ENCODE measurements at places on chromosomes 2 and 18.
A peak's percentile ranks its signal among the peaks of the same experiment; 100 is the strongest.

DNA sequence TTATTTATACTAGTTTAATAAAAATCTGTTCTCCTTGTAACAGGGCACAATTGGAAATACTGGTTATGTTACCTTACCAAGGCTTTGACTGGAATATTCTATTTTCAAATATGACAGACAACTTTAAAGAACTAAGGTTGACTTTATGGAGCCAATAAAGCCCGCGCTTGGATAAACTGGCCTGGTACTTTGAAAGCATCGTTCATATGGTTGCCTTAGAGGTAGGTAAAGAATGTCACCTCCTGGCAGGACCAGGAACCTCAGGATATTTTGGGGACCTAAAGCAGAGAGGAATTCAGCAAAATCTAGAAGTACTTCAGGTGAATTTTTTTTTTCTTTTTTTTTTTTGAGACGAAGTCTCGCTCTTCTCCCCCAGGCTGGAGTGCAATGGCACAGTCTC, 71.2 kb upstream of the CREB1 start:
- no peak for DNase-seq

- no peak for DNase-seq
Measured at GRCh38 chr2:16005816-16006536, 65.6 kb downstream of the MYCN start.

GRCh38 chr2:31011587-31011986, 126.7 kb downstream of the GALNT14 start:
- DNase-seq, result no peak

DNA sequence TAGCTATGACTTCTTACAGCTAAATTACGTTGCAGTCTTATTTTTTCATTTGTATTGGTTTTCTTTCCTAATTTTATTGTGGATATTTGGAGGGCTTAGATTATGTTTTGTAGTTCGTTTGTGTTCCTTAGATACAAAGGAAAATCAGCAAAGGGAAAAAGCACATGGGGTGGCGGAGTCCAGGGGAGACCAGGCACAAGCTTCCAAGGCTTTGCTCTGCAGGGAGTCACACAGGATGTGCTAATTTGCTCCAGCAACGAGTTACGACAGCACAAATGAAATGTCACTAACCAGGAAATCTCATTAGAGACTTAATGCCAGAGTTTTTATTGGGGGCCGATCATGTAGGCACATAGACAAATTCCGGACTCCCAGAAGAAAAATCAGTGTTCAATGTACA, 60.5 kb upstream of the CABYR start:
- no peak for DNase-seq

- peak; percentile 6 for DNase-seq
Measured at GRCh38 chr2:201070948-201071478, 458 bp downstream of the HYCC2 start.

DNA sequence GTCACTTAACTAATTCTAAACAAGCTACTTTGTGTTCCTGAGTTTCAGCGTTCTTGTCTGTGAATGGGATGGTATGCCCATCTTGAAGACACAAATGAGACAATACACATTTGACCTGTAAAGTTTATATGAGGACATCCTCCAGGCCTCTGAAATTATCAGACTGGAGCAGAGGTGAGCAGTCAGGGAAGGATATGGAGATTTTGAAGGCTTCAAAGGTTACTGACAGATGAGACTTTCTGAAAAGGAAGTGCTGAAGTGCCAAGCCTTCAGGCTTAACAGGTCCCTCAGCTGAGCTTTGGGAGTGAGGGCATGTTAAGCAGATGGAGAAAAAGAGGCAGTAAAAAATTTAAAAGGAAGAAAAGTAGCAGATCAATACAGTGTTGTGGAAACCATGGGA, 110.9 kb upstream of the FOSL2 start:
- DNase-seq, result no peak

DNA sequence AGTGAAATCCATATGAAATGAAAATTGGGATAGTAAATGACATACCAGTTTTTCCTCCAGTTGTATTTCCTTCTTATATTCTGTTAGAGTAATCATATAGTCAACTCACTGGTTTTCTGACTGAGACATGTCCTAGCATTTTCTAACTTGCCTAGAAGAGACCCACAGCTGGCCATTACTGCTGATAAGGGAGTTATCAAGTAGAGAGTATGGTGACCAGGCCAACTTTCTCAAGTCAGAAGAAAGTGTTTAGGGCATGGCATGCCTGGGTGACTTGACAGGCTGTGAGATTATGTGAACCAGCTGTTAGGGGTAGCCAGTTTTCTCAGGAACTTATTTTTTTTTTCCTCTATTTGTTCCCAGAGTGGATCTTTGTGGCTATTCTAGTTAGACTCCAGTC, 81.2 kb downstream of the GPD2 start:
- no peak for DNase-seq

- DNase-seq, result peak; percentile 59
Measured at GRCh38 chr2:64653109-64654062, at the start of gene SERTAD2. Gene SERTAD2, minus strand, starts transcription at chr2:64653913. Its CDS starts 17,042 bp downstream, at chr2:64636871.

GRCh38 chr2:174544156-174544555, 53.4 kb downstream of the WIPF1 start:
- DNase-seq, result no peak

GRCh38 chr18:47036298-47036874, 965 bp upstream of the ELOA2 start:
- DNase-seq, result no peak

DNA sequence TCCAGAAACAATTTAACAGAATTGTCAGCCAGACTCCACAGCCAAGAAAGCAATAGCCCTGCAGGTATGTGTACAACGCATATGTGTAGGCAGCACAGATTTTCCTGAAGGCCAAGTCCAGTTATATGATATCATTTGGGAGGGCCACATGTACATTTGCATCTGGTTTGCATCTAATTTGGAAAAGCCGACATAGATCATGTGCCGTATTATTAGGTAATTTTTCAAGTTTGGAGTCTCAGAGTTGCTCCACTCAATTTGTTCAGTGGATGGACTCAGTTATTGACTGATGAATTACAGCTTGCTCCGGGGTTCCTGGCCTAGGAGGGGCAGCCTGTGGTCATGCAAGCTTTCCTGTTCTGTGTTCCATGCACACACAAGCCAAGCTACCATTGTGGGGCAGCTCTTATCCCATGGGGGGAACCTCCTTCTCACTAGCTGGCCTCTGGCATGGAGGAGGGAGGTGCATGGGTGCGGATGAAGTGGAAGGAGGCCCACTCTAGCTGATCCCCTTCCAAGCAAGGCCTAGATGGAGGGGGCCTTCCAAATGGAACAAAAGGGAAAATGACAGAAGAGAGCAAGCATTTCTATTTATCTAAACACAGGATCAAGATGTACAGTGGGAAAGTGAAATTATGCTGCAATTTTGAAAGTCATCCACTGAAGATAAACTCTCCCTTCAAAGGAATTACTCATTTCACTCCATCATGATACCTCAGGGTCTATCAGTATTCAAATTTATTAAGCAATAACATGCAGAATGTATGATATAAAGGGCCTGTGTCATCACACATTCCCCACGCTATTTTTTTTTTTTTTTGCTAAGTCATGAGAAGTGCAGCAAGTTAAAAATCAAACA, 202.6 kb upstream of the SMAD2 start:
- DNase-seq, result no peak

DNA sequence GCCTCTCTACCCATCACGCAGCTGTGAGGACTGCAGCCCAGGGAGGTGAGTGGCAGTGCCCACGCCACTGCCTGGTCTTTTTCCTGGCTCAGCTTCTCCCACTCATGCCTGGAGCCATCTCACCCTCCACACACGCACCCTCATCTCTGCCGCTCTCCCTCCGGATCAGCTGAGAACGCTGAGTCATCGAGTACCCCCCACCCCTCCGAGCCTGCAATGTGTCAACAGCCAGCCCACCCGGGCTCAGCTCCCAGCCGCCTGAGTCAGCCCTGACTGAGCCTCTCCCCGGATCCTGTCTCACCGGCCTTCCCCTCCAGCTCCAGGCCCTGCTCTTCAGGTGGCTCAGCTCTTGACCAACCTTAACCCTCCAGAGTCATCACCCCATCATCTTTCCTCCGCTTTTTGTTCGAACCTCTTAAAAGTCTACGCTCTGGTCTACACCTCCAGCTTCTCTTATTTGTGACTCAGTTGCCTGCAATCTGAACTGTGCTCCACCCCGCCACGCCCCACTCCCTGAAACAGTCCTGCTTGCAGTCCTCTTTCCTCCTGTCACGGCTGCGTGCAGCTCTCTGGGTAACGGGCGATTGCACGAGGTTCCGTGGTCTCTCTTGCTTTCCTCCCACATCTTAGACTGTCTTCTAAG, 94.4 kb upstream of the ASAP2 start:
- no peak for DNase-seq

DNA sequence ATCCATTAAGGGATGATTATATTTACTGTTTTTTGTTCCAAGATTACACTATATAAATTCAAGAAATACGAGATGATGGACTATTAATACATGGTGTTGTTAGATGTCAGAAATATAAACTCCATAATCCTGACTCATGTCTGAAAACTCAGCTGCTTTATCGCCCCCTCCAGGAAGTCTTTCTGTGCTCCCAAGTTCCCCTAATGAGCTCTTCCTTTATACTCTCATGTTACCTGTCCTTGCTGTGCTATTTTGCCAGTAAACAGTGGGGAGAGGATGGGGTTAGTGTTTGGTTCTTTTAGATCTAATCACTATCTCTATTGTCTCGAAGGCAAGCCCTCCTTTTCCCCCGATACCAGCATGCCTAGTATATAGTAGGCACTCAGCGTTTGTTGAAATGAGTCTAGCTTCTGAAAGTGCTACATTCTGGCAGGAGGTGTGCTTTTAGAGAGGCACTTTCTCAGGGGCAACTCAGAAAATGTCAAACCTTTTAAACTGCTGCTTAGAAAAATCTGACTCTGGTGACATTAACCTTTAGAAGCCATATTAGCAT, 21.4 kb upstream of the BARD1 start:
- no peak for DNase-seq

GRCh38 chr2:151238527-151239487, 22.9 kb downstream of the RBM43 start:
- DNase-seq, result peak; percentile 13

- no peak for DNase-seq
Measured at GRCh38 chr18:59686260-59686659, 11.0 kb downstream of the CCBE1 start.

- DNase-seq, result no peak
Measured at GRCh38 chr2:26587994-26588393, 53.2 kb downstream of the CIB4 start.

DNA sequence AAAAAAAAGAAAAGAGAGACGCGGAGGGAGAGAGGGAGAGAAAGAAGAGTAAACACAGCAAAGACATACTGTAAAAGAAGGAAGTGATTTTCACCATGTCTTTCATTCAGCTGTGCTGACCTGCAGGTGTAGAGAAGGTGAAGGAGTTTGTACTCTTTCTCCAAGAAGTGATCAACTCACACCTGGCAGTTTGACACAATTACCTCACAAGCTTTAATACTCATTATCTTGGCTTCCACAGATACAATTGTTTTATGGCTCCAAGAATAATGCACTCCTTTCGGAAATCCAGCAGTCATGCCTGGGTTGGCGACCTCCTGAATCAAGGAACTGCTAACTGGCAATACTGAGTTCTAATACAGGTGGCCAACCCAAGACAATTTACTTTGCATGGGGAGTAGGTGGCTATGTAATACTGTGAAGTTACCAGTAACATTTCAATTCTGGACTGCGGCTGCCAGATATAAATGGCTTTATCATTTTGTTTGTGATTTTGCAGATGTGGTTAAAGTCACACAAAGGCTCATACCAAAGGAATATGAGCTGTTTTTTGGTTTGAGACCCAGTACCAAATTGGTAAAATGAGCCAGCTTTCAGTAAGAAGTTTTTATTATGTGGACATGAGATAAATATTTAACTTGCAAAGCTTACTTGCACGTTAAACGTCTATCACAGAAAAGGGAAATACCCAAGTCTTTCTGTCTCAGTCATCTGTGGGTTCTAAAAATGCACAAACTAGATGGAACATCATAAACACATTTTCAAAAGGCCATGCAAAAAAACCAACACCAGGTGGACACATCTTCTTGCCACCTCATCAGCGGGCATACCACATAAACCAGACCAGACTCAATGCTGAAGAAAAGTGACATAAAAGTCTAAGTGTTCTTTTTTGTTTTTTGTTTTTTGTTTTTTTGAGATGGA, 69.3 kb downstream of the NCKAP5 start:
- DNase-seq, result no peak

DNA sequence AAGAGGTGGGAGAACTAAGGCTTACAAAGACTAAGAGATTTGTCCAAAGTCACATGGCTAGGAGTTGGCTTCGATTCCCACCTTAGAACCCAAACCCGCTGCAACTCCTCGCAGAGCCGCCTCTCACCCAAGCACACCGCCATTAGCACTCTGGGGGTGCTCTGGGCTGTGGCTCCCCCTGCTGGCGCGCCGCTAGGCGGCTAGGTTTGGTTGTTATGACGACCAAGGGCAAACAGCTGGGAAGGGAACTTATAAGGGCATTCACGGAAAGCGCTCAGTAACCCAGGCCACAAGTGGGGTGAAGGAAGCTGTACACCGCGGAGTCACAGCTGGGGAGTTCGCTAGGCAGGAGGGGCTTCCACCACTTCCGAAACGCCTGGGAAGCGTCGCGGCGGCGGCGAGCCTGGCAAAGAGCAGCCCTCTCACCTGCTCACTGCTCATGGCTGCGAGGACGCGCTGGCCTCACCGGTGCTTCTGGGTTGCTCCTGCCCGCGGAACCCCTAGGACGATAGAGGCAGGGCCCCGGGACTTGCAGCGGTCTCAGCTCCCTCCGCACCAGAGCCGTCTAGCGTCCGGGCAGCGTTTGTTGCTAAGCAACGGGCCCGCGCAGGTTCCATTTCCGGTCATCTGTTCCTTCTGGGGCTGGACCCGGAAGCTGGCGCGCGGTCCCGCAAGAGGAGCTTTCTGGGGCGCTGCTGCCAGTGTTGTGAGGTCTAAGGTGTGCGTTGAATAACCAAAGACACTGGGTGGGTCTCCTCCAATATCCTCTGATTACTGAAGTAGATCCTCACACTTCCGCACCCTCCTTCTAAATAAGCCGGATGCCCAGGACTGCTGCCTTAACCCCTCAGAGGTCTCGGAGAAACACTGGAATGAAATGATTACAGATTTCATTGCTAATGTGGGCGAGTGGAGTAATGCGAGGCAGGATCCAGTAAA, at the start of gene DNAH7:
DNAH7 (minus strand) TSS at position 567 of the 939 bp plus-strand sequence; CDS start at position 441, 126 bp downstream.
- peak; percentile 67 for DNase-seq

DNA sequence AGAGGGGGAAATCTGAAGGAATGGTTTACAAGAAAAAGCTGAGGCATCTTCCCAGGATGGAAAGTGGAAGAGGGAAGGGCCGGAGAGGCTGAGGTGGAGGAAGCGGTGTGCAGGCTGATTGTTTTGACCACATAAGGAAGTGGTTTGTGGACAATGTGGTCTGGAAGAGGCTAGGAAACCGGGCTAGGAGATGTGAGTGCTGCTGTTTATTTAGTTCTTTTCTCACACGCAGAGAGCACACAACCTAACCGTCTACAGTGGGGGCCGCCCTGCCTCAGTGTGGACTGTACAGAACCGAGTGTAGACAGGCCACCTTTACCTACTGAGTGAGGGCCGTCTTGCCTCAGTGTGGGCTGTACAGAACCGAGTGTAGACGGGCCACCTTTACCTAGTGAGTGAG, 251.7 kb upstream of the PXDN start:
- DNase-seq, result peak; percentile 33
